ENCODE measurements at places on chromosomes 5 and 9.

- DNase-seq, result peak; percentile 61
Measured at GRCh38 chr5:123865641-123866040, 353.7 kb downstream of the CSNK1G3 start.

GRCh38 chr5:88245893-88246244 is 22.8 kb downstream of the TMEM161B start:
- DNase-seq, result no peak

GRCh38 chr5:154419236-154419635 is 26.6 kb upstream of the SAP30L start:
- no peak for DNase-seq

DNA sequence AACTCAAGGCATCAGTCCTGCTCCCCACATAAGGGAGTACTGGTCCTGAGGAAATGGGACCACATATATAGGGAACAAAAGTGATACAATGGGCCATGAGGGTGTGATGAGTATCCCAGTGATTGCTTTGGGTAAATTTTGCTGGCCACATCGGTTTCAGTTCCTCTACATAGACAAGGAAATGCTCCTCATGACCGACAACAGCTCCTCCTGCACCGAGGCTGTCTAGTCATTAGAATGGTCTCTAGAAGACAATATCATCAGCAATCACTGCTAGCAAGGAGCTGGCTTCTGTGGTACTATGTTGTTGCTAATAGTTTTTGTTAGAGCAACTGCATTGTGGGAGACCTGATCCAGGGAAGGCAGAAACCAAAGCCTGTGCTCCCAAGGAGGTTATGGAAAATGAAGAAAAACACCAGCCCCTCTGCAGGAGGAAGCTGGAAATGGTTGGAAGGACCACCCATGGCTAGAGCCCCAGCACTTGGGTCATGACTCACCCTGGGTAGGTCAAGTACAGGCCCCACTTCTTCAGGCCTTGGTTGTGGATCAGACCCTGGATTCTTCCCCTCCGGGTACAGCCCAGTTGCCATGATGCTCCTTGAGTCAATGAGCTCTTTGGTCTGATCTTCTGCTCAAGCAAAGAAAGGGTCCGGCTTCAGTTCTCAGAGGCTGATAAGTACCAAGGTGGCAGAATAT is 3.4 kb upstream of the CTSL start:
- no peak for DNase-seq

- DNase-seq, result no peak
Measured at GRCh38 chr5:180495991-180496741, 2.0 kb downstream of the CNOT6 start.

DNA sequence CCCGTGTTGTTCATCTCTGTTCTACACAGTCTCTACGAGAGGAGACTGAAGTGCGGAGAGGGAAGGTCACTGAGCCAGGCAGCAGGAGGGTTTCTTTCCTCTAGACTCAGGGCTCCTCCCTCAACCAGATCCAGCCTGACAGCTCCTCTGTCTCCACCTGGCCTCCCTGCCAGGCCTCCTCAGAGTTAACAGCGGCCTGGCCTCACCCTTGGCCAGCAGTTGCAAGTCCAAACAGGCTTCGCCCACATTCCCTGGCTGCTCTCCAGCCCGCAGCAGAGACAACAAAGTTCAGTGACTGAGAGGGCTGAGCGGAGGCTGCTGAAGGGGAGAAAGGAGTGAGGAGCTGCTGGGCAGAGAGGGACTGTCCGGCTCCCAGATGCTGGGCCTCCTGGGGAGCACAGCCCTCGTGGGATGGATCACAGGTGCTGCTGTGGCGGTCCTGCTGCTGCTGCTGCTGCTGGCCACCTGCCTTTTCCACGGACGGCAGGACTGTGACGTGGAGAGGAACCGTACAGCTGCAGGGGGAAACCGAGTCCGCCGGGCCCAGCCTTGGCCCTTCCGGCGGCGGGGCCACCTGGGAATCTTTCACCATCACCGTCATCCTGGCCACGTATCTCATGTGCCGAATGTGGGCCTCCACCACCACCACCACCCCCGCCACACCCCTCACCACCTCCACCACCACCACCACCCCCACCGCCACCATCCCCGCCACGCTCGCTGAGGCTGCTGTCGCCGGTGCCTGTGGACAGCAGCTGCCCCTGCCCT is at the start of gene HRCT1:
Gene HRCT1 (plus strand): TSS at position 291 of the 768 bp plus-strand sequence. CDS start 86 bp downstream, at position 377.
- DNase-seq, result peak; percentile 90

- no peak for DNase-seq
Measured at GRCh38 chr5:115723220-115723619, 93.2 kb downstream of the CDO1 start.

DNA sequence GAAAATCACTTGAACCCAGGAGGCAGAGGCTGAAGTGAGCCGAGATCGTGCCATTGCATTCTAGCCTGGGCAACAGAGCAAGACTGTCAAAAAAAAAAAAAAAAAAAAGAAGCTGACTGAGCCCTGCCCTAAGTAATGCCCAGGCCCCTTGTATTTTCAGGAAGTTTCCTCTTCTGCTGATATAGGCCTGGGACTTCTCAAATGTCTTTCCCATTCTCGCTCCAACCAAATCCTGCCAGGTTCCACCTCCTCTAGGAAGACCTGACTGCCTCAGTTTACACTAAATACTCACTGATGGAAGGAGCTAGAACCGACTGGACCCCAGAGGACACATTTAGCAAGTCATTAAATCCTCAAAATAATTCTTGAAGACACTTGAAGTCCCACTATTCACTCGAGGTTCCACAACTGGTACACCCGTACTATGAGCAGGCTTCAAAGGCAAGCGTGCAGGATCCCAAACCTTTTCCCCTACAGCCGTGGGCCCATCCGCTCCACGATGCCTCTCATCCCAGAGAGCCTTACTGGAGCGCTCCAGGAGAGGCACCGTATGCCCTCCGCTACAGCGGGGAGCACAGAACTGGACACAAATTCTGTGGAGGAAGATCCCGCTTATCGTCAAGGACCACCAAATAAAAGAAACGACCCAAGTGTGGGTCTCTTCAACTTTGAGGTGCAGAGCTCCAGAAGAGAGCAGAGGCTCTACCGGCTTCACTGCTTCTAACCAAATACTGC is 676 bp downstream of the NOL6 start:
- DNase-seq, result no peak

DNA sequence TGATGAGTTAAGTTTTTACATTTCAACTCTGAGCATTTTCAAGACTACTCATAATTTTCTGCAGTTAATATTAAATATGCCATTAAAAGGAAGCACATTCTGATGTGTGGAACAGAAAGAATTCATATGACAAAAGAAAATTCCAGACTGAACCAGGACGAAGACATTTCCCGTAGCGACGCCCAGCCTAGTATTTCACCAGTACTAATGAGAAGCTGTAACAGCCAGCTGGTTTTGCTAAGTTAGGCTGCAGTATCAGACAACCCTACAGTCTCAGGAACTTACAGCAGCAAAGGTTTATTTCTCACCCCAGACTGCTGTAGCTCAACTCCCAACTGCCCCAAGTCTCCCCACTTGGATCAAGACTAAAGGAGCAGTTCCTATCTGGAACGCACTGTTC is 91.6 kb downstream of the TMEM174 start:
- peak; percentile 36 for DNase-seq

DNA sequence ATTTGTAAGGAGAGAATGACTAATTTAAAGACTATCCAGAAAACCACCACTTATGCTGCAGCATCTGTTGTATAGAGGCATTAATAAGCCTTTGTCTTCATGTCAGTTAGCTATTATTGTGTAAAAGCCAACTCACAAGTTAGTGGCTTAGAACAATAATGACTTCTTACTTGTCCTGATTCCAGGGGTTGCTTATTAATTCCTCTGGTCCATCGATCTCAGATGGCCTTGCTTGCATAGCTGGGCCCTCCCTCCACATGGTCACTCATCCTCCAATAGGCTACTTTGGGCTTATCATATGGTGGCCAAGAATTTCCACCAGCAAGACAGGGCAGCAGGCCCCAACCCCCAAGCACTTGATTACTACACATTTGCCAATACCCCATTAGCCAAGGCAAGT is 44.5 kb upstream of the STK32A start:
- no peak for DNase-seq

- no peak for DNase-seq
Measured at GRCh38 chr9:89518466-89519365, 20.8 kb upstream of the SEMA4D start.

DNA sequence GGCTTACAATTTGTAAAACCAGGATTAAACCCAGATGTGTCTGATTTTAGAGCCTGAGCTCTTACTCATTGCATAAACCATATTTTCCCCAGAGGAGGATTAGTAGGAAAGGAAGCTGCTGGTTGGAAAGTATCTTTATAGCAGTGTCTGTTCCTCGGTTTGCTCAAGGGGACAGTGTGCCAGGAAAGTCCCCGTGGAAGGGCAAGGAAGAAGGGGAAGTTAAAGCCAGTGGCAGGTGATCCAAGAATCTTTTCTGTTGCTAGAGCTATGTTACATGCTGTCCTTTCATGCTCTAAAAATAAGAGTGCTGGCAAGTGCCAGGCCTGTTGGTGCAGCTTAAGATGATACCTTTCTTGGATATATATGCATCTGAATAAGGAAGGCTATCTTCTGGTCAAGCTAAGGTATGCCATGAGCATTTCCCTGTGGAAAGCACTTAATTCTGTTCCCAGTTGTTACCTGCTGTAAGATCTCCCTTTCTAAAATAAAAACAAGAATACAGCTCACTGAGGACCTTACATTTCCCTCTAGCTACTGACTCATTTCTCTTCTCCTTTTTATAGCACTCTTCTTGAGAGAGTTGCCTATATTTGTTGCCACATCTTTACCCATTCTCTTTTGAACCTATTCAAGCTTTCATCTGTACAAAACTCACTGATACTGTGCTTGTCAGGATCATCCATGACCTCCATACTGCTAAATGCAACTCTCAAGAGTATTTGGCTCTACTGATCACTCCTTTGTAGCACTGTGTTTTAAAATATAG is 8.0 kb downstream of the PDCD1LG2 start:
- DNase-seq, result peak; percentile 79

DNA sequence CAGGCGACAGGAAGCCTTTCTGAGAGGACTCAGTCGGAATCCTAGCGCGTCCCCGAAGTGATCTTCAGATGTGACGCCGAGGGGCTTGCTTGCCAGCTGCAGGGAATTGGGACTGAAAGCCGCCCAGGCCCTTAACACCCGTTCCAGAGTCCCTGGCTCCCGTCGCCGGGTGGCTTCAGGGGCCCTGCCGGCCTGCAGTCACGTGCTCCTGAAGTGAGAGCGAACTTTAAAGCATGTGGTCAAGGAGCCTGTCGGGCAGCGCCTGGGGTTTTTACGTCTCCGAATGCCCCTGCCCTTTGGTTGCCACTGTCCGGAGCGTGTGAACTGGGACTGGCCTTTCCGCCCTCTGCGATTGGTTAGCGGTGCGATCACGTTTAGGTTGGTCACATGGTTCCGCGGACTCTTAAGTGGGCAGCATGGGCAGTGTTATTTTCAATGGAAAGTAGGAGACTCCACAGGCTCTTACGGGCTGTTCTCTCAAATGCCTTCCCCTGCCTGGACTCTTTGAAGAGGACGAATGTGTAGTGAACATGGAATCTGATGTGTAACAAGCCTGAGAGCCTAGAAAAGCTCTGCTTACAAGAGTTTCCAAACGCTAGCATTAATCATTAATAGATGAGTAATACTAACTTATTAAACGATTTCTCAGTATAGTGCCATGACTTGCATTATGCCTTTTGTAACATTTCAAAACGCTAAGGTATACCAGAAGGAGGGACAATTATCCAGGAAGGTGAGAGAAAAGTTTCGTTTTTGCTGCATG is 1.9 kb downstream of the VLDLR start:
- DNase-seq, result peak; percentile 18

- peak; percentile 39 for DNase-seq
Measured at GRCh38 chr9:130186839-130187522, 14.8 kb downstream of the NCS1 start.

GRCh38 chr5:116144103-116144502 is 59.3 kb downstream of the COMMD10 start:
- DNase-seq, result peak; percentile 30

DNA sequence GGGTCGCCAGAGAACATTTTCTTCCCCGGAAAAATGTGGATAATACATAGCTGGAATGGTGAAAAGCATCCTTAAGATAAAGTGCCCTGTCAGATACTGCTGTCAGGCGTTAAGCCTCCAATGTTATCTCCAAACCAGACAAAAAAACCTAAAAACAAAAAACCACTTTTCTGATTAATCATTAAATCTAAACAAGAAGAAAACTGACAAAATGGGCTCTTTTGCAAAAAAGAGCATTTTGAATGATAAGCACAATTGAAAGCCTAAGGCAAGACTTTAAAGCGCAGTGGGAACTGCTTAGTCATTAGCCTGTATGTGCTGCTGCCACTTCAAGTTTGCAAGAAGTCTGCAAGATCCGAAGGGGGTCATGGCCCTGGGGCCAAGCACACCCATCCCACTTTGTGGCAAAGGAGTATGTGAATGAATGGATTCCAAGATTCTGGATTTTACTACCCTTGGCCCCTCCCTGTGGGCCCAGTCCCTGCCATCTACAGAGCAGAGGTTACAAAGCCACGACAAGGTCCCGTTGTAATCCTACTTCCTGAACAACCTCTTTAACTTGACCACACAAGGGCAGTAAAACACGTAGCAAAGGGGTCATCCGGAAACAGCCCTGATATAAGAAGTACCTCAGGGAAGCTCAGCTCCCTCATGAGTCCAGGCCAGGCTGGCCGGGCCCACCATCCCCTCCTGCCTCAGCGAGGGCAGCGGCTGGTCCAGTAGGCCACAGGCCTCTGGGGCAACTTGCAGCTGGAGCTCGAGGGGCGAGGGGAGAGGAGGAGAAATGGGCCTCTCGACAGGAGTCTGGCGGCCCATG is 29.7 kb downstream of the SHB start:
- peak; percentile 38 for DNase-seq

DNA sequence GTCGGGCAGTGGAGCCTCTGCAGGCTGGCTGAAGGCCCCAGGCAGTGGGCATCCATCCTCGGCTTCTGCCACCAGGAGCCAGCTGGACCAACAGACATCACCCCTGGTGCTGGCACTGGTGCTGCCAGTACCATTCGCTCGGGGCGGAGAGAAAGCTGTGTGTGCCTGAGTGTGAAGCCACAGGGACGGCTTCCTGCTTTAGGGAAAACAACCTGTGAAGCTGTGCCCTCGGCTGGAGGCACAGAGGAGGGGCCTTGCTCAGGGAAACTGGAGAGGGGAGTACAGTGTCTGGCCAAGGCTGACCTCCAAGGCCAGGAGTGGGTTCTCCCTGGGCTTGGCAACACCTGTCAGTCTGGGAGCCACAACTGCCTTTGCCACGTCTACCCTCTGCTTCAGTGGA is 38.3 kb downstream of the NEK6 start:
- no peak for DNase-seq

- no peak for DNase-seq
Measured at GRCh38 chr5:75685141-75685540, 32.1 kb downstream of the POC5 start.

- no peak for DNase-seq
Measured at GRCh38 chr5:80168388-80169028, 87.3 kb downstream of the SERINC5 start.

DNA sequence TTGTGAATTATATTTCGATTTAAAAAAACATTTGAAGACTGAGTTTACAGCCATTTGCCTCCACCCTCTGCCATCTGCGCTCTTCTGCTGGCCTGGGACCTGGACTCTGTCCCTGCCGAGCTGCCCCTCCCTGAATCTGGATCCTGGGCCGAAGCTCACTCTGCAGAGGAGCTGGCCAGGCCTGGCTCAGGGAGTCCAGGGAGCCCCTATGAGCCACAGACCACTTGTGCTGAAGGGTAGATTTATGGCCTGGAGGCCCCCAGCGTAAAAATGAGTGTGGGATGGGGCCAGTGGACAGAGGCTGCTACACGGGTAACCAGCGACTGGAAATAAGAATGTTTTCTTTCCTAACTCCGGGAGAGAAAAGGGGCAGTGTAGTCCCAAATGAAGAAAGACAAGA is 129.8 kb downstream of the FGF18 start:
- no peak for DNase-seq

GRCh38 chr5:424301-425110 is 18.5 kb upstream of the EXOC3 start:
- no peak for DNase-seq
